ENCODE measurements at places on chromosomes 6 and 20.

GRCh38 chr6:11992086-11992485, 20.0 kb upstream of the HIVEP1 start:
- no peak for DNase-seq

GRCh38 chr6:51846531-51846930, 240.9 kb downstream of the PKHD1 start:
- DNase-seq = no peak

GRCh38 chr6:46502486-46503119, 11.4 kb upstream of the RCAN2 start:
- no peak for DNase-seq

DNA sequence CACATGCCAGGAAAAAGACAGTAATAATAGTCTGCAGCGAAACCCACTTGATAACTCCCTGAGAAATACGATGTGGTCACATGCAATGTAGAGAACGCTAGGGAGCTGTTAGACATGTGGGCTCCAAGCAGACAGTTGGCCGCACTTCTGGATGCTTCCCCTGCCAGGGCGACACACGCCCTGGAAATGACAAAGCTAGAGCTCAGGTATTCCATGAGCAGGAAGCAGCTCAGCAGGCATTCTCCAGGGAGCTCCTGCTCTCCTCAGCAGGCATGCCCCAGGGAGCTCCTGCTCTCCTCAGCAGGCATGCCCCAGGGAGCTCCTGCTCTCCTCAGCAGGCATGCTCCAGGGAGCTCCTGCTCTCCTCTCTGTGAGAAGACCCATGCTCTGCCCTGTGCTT, 52.4 kb upstream of the NXT1 start:
- DNase-seq = no peak

DNA sequence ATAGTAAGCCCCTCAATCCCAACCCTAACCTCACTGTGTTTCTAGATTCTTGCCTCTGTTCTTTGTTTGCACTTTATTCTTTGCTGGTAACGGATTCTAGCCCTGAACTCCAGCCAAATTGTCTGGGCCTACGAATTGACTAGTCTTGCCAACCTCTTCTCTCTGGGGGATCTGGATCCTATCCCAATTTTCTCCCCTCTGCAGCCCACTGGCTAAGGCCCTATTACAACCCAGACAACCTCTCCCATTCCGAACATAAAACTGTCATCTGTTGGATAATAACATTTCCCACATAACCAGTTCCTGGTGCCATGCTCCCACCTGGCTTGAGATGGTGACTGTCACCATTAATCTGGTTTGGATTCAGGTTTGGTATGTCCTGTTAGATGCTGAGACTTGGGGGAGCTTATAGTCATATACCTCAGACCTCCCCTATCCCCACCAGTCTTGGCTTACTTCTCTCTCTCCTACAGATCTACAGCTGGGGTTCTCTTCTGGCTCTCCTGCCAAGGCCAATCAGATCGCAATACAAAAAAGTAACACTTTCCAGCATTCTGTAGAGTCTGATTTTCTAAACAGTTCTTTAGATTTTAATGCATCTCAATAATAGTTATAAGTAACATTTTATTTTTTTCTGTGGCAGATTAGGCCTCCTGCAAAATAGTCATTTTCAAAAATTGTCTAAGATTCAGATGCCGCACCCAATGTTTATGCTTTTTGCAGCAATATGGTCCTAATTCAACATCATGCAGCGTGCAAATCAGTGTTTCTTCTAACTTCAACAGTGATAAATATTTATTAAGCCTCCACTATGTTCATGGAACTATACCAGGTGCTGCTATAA, 29.8 kb upstream of the AHI1 start:
- DNase-seq = no peak

- no peak for DNase-seq
Measured at GRCh38 chr6:154558984-154559383, 48.5 kb upstream of the CNKSR3 start.

DNA sequence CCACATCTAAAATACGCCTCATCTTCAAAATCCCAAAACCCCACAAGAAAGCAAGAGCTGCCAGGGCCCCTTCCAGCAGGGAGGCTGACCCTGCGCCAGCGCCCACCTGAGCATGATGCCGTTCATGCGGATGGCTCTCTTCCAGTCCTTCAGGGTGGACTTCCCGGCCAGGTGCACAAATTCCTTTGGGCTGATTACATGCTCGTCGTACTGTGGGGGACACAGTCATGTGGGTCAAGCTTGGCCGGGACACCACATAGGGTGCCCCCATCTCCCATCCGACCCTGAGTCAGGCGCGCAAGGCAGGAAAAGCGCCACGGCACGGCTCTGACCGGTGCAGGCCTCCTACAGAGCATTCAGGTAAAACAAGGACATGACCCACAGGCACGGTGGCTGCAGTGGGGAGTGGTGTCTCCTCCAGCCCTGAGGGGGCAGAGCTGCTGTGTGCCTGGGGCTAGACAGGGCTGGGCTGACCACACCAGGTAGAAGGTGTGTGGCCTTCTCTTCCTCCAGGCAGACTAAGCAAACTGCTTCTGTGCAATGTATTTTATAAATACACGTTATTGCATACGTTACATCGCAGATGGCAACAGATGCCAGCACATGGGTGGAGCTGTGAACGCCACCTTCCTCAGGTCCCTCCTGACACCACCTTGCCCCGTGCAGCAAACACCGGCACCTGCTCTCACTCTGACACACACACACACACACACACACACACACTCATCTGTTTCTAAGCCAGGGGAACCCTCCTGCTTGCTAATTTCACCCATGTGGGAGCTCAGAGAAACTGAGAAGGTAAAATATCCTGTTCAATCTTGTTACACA, 23.8 kb upstream of the HELZ2 start:
- DNase-seq = no peak

GRCh38 chr6:816510-817084, 123.7 kb upstream of the EXOC2 start:
- DNase-seq = peak; percentile 2

- no peak for DNase-seq
Measured at GRCh38 chr6:7058250-7058923, 49.4 kb upstream of the RREB1 start.

DNA sequence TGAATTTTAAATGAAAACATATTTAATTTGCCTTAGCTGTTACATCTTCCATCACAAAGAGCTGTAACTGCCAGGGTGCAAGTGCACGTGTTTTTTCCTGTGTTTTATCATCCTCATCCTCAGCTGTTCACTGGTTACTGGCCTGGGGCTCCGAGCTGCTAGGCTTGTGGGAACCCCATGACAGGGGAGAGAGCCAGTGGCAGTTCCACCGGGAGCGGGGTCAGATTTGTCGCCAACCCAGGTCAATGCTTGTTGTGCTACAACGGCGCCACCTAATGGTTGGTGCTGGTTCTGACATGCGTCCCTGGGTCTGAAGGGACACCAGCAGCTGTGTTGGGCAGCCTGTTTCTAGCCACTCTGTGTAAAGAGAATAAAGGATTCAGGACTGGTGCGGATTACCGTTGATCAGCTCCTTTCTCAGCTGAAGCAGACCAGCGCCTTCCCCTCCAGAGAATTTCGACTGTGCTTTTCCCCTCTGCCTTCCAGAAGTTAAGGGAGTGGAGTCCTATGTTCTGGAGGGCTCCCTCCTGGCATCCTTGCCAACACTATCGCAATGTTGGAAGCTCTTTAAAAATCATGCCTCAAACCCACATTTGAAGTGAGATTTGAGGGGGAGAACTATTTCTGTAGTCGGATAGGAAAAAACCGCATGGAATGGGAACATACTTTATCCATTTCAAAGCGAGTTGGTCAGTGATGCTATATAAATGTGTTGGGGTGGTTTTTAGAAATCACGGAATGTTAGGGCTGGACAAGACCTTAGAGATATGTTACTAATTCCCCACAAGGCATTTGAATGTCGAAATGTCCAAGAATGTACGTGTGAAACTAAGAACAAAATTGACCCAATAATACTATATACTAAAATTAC, 32.1 kb downstream of the SUMO4 start:
- peak; percentile 77 for DNase-seq

GRCh38 chr20:23244156-23244915, 106.3 kb upstream of the NXT1 start:
- DNase-seq = no peak
